Panc1 (cell line): ENCODE measurements at places on chromosomes 13 and 19. TPM values are rescaled to one million over a fixed set of nuclear protein-coding genes. Genes with fewer than 3 reads are reported as not detected.

DNA sequence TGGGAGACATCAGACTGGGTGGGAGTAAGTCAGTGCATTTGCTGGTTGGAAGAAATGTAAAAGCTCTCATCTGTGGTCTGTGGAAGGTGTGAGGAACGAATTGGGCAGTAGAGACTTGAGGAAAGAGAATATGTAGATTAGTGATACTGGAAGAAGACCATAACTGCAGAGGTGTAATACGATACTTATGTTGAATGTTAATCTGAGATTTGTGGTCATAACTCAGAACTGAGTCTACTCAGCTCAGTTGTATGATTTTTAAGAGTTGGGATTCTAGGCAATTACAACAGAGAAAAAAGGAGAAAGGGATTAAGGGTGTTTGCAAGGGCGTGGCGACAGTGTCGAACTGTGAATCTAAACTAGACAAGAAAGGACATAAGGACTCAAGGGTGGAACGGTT is 3.2 kb upstream of the IL17D start:
- H3K27me3 ChIP-seq = peaks cover 3% of the 10 kb centered on the region; the same call in 1 of the 2 replicates
- no peak overlapping the region for H3K4me3 ChIP-seq
- H3K27ac ChIP-seq = no peak overlapping the region
- no peaks in the 10 kb centered on the region for H3K36me3 ChIP-seq
- H3K4me1 ChIP-seq = no peaks in the 10 kb centered on the region; the same call in 1 of the 2 replicates
- DNase-seq = no peak

The PSG5 gene
- not detected for total RNA-seq

- no peaks in the 10 kb centered on the region for H3K36me3 ChIP-seq
- no peak overlapping the region for H3K4me3 ChIP-seq
- no peaks in the 10 kb centered on the region for H3K27me3 ChIP-seq
Measured at GRCh38 chr19:38145623-38146022, 78.4 kb downstream of the DPF1 start.

The FCER2 gene
- total RNA-seq = 0.15 TPM

DNA sequence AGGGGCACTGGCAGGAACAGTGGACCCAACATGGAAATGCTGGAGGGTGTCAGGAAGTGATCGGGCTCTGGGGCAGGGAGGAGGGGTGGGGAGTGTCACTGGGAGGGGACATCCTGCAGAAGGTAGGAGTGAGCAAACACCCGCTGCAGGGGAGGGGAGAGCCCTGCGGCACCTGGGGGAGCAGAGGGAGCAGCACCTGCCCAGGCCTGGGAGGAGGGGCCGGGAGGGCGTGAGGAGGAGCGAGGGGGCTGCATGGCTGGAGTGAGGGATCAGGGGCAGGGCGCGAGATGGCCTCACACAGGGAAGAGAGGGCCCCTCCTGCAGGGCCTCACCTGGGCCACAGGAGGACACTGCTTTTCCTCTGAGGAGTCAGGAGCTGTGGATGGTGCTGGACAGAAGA is 4.1 kb downstream of the KLK2 start:
- H3K36me3 ChIP-seq = no peaks in the 10 kb centered on the region
- no peak for DNase-seq
- no peaks in the 10 kb centered on the region for H3K4me1 ChIP-seq
- H3K27me3 ChIP-seq = peaks cover 7% of the 10 kb centered on the region; the same call in 1 of the 2 replicates
- no peak overlapping the region for H3K4me3 ChIP-seq

- no peaks in the 10 kb centered on the region for H3K27me3 ChIP-seq
- H3K4me1 ChIP-seq = peaks cover 9% of the 10 kb centered on the region
- H3K27ac ChIP-seq = no peak overlapping the region
- no peak for DNase-seq
- no peaks in the 10 kb centered on the region; the same call in 1 of the 2 replicates for H3K36me3 ChIP-seq
Measured at GRCh38 chr19:7908742-7909461, 5.2 kb downstream of the MAP2K7 start.
